CD4-positive, alpha-beta T cell treated with Interleukin-6 for 4 hours (primary cell): ENCODE measurements at places on chromosomes 3 and 15.

GRCh38 chr15:35198197-35198596 is 113.1 kb upstream of the NANOGP8 start:
- no peak for DNase-seq

DNA sequence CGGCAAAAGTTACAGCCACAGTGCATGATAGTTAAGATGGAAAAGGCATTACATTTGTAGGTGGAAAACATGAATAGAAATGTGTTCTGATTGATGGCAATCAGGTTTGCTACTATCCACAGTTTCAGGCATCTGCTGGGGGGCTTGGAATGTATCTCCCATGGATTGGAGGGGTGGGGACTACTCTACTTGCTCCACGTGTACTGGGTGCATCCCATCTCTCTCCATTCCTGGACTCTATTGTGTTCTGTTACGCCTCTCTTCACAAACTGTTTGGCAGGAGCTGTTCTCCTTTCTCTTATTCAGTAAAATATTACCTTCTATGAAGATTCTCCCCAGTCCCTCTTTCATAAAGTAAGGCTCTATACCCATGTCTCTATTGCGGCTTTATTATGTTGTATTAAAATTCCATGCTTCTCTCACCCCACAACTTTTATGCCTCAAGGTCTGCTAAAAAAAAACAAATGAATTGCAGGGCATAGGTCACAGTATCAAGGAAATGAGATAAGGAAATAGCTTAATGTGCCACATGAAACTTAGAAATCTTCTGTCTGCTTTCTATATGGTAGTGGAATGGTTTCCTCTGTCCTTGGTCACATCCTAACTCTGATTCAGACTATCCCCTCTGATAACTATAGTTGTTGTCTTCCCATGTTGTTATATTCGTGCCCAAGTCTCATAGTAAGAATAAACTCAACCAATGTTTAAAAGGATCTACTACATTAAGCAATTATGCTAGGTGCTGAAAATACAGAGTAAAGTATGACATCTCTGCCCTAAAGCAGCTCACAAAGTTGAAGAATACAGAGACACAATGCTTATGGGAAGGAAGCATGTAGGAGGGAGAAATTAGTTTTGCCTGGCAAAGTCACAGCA is 43.2 kb downstream of the LRRFIP2 start:
- no peak for DNase-seq

DNA sequence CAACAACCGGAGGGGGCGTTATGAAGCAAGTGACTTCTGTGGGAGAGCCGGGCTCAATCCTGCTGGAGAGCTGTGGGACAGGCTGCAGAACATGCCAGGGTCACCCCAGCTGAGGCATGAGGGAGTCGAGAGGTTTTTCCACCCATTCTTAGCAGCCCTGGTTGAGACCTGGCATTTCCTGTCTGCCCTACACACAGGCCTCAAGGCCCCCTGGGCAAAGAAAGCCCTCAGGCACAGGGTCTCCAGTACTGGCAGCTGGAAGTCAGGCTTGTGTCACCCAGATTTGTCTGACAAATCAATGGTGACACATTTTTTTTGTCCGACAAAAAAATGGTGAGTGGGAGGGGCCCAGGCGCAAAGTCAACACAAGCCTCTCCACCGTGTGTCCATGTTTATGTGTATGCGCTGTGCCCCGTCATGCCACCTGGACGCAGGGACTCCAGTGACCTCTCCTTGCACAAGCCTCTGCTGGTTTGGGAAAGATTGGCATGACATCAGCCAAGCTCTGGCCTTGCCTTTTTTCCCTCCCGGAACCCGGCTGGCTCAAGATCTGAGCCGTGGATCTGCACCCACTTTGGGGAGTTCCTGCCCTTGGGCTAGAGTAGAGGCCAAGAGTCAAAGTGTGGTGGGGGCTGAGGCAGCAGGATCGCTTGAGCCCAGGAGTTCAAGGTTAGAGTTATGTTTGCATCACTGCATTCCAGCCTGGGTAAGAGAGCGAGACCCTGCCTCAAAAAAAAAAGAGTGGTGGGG is 20.8 kb upstream of the ALAS1 start:
- no peak for DNase-seq

- no peak for DNase-seq
Measured at GRCh38 chr3:7082244-7082643, 221.3 kb downstream of the GRM7 start.

GRCh38 chr3:191484461-191484860 is 23.5 kb downstream of the PYDC2 start:
- DNase-seq = no peak

DNA sequence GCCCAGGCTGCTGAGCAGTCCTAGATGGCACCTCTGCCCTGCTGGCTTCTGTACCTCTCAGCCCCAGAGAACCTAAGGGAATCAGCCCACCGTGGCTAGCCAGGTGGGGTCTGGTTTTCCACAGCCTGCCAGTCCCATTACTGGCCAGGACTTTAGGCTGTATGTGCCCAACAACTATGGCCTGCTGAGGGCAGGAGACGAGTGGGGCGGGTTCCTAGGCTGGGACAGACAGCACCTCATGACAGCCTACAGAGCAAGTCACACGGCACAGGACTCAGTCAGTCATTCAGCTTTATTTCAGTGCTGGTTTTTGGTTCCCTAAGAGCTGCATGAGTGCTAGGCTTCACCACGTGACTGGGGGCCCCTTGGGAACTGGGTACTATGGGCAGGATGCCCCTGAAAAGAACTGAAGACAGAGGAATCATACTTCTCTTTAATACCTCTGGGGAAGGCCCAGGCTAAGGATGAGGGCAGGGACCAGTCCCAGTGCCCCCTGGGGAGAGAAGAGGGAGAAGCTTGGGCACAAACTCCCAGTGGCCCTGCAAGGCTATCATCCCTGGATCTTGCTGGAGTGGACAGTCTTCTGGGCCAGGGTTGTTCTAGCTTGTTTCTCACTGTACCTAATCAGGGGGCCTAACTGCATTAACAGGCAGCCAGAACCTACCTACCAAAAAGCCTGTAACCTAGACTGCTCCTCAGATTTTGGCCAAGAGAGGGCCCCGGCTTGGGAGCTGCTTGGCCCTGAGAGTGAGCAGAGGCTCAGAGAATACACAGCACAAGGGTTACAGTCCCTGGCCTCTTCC is 14.8 kb downstream of the CLK3 start:
- DNase-seq = no peak

- DNase-seq = no peak
Measured at GRCh38 chr15:77804210-77804609, 171.5 kb upstream of the LINGO1 start.

GRCh38 chr15:58115692-58116091 is 22.5 kb upstream of the AQP9 start:
- no peak for DNase-seq

DNA sequence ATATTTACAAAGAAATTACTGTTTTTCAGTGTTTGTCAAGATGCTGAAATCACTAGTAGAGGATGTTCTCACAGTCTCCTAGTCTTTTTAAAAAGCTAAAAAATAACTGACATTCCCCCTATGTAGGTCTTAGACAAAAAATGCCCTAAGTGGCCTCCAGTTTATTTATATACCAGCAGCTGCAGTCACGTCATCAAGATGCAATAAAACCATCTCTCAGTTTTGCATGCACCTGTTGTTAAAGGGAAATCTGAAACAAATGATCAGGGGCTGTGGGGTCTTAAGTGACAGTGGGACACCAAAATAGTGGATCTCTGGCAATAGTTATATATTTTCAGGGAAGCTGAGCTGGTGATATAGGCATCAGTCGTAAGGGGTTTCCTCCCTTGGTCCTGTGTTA is 146.5 kb upstream of the ARPP21 start:
- DNase-seq = no peak

DNA sequence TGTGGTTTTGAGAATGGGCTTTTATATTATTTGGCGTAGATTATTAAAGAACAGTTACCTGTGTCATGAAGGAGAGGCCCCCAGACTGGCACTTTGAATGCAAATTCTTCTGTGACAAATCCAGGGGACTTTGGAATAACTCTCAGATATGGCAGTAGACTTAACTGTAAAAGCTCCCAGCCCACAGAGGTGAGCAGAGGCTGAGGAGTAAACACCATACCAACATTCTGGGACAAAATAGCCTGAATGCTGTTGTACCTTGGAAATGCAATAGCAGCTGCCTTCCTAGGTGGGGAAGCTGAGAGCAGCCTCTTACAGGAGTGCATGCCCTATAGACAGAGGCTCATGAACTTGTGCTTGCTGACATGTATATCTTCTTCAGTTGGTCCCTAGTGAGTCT is 187.6 kb upstream of the CTDSPL start:
- DNase-seq = no peak

DNA sequence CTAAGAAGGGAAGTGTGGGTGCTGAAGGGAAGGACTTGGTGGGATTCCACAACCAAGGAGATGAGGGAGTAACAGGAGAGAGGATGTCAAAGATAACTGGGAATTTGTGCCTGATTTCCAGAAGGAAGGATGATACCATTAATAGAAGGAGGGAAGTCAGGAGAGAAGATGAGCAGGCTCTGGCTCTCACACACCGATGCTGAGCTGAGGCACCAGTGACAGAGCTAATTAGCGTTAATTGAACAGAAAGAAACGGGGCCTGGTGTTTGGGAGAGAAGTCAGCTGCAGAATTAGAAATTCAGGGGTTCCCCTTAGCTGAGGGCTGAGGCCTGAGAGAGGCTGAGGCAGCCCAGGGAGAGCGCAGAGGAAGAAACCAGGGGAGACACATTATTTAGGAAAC is 11.9 kb upstream of the PDIA5 start:
- DNase-seq = no peak

- DNase-seq = no peak
Measured at GRCh38 chr15:66027268-66027805, 158.0 kb downstream of the RAB11A start.

- DNase-seq = no peak
Measured at GRCh38 chr3:66656609-66657008, 155.8 kb upstream of the LRIG1 start.
